ENCODE measurements at places on chromosomes 7 and 10.

- DNase-seq = peak; percentile 46
Observed at GRCh38 chr7:66522518-66522917, 106.2 kb upstream of the KCTD7 start.

DNA sequence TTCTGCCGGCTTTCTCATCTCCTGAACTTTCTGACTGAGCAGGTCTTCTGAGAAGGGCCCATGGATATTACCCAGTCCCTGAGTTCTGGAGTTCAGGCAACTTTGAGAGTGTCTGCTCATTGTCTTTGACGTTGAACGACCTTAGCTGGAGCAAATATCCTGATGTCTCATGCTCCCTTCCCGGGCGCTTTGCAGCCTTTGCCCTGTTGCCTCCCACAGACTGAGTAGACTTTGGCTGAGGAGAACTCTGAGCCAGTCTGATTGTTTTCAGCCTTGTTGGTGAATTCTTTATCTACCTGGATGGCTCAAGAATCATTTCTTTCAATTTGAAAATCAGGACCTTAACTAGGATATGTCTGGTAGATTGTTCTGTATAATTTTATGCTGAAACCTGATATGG lies 353.7 kb downstream of the GLRX3 start:
- DNase-seq = no peak

GRCh38 chr7:71300603-71301002 lies 168.7 kb downstream of the GALNT17 start:
- DNase-seq = no peak

GRCh38 chr10:70323138-70323696 lies 39.4 kb upstream of the NPFFR1 start:
- DNase-seq = no peak

DNA sequence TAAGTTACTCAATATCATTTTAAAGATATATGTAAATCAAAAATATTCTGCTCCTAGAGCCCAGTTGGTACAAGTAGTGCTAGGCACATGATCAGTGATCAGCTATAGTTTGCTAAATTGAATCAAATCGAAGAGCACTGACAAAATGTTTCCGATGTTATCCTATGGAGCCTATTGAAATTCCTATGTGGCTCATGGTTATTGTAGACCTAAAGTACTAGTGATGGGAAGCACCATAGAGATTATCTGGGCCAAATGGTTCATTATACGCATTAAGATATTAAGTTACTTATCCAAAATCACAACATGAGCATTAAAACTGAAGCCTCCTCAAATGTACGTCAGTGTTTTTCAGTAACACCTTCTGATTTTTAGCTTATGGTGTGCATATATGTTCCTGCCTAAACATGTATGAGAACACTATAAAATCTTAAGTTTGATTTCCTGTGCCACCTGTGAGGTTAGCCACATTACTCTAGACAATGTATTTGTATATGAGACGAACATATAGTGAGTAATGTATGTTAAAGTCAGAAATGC lies 103.2 kb downstream of the IQUB start:
- no peak for DNase-seq

- DNase-seq = no peak
Observed at GRCh38 chr10:20004087-20004523, 187.9 kb downstream of the PLXDC2 start.

- peak; percentile 80 for DNase-seq
Observed at GRCh38 chr10:5987747-5988146, 10.4 kb upstream of the IL15RA start.

All from hematopoietic multipotent progenitor cell treated with erythropoietin and hydrocortisone succinate and interleukin-3 and kit ligand, for 17 days (in vitro differentiated cells).